ENCODE measurements at places on chromosomes 12 and 14.

GRCh38 chr14:69803753-69804152 is 6.7 kb upstream of the SLC10A1 start:
- no peak for DNase-seq

GRCh38 chr12:89936631-89937030 is 228.0 kb upstream of the ATP2B1 start:
- DNase-seq, result no peak

- no peak for DNase-seq
These were observed 30.4 kb upstream of the TMEM132C start for GRCh38 chr12:128236525-128236924.

DNA sequence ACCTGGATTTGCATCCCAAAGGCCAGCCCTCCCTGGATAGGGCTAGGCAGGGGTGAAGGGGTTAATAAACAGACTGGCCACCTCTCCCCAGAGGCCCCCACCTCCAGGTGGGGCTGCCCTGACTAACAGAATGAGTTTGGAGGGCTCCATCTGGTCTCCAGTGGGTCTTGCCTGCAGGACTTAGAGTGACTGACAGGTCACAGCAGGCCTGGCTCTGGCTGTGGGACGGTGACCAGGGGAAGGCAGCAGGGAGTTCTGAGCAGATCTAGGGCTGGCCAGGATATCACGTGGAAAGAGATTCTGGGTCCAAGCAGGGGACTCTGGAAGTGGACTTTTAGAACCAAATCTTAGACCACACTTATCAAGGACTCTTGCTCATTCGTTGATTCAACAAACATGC is 40.9 kb upstream of the LHX5 start:
- DNase-seq, result no peak

GRCh38 chr14:54652188-54652587 is 85.3 kb downstream of the SAMD4A start:
- DNase-seq, result no peak

- no peak for DNase-seq
These were observed 244.0 kb upstream of the FKBP4 start for GRCh38 chr12:2550561-2551411.

DNA sequence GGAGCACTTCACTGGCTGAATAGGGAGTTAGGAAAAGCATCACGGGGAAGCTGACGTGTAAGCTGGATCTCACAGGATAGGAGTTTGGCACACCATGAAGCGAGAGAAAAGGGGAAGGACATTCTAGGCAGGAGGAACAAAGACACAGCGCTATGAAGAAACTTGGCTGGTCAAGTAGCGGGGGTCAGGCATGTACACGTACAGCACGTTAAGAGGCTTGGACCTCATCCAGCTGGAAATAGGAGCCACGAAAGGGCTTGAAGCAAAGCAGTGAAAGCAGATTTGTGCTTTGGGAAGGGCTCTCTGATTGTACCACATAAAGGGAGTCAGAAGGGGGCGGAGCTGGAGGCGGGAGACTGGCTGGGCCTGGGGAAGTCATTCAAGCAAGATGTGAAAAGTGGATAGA is 19.6 kb upstream of the GALNT8 start:
- DNase-seq, result no peak

DNA sequence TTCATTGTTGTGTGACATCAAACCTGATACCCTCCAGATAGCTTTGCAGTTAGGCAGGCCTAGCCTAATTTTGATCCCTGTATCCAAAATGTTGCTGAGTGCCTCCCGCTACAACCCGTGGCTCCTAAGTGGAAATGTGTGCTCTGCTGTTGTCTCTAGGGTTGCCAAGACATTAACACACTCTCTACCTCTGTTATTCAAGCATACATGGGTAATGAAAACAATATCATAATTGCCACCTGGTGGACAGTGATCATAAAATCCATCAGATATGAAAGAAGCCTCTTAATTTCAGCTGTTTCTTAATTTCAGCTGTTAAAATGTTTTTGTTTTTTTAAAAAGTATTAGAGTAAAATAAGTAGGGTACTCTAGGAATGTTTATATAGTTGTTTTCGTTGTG is 93.5 kb downstream of the PLEKHA5 start:
- no peak for DNase-seq

Data from activated T-helper 1 cell treated with Interleukin-2 at 50 U/mL for 16 hours (primary cell).